T-helper 2 cell (primary cell): ENCODE measurements at places on chromosomes 1 and 21.

GRCh38 chr1:210257698-210258529 is 25.3 kb downstream of the SERTAD4 start:
- no peak for DNase-seq

DNA sequence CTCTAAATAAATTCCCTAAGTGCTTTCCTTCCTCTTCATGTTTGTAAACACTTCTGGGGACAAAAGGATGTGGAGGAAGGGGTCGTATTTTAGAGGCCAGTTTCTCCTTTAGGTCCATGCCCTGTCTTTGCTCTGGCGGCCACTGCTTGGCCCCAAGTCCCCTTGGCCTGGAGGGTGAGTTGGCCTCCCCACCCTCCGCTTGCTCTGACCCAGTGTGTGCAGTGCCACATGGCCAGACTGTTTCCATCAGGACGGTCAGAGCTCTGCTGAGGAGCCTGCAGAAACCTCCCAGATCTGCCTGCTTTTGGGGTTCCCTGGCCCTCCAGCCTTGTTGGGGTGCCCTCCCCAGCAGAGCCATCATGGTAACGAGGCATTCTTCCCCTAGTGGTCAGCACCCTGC is 127.8 kb downstream of the CAMTA1 start:
- no peak for DNase-seq

- no peak for DNase-seq
Measured at GRCh38 chr1:40299366-40300248, 17.5 kb downstream of the COL9A2 start.

DNA sequence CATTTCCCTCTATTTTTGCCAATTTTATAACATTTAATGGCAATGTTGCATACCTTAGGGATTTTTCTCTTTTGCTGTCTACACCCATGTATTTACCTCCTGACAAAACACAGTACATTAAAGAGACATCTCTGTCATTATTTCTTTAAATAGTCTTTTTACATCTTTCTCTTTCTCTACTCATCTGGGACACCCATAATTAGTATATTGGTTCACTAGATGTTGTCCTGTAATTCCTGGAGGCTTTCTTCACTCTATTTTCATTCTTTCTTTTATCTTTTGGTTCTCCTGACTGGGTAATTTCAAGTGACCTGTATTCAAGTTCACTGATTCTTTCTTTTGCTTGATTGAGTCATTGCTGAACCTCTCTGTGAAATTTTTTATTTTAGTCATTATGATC is 74.3 kb downstream of the FCRL5 start:
- DNase-seq: no peak

DNA sequence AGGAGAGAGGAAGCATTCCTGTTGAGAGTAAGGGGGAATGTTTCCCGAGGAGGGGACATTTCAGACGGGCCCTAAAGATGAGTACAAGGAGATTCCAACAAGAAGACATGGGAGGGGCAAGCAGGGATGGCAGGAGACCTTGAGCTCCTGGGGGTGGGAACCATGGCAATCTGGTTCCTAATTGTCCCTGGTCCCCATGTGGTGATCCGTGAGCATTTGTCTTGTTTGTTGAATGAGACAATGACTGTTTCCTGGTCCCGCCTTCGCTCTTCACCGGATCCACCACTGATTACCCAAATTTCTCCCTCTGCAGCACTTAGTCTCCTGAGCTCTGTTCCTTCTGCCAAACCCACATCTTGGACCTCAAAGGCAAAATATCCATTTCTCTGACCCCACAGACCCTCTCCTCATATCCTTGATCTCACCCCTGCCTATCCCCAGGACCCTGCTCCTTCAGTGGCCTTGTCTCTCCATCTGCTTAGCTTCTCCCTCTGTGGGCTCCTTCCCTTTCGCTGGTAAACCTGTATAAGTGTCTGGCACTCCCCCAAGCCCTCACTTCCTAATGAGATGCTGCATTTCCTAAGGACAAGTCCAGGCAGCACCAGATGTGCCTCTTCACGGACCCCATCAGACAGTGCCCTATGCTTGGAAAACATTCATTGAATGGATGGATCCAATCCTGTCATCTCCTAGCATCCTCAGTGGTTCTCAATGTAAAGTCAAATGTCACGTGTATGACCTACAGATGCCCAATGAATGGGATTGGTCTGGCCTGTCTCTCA is 8.3 kb upstream of the CSF1 start:
- no peak for DNase-seq

DNA sequence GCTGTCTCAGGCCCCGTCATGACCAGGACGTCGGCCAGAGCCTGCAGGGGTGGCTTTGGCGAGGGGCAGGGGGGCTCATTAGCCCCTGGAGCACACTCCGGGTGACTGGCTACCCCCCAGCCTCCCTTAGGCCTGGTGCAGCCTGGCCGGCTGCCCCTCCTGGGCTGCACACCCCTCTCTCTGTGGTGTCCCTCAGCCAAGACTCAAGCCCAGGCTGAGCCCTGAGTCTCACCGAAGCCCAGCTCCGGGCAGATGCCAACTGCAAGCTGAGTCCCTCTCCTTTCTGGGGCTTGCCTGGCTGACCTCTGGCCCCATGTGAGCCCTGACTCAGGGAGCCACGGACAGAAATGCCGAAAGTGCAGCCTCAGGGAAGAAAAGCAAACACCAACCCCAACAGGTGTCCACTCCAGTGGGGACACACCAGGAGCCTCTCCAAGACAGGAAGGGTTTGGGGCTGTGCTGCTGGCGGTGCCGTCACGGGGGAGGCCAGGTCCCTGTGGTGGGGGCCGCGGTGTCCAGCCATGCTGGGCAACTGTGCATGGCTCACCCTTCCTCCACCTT is 5.3 kb upstream of the IBA57 start:
- no peak for DNase-seq

DNA sequence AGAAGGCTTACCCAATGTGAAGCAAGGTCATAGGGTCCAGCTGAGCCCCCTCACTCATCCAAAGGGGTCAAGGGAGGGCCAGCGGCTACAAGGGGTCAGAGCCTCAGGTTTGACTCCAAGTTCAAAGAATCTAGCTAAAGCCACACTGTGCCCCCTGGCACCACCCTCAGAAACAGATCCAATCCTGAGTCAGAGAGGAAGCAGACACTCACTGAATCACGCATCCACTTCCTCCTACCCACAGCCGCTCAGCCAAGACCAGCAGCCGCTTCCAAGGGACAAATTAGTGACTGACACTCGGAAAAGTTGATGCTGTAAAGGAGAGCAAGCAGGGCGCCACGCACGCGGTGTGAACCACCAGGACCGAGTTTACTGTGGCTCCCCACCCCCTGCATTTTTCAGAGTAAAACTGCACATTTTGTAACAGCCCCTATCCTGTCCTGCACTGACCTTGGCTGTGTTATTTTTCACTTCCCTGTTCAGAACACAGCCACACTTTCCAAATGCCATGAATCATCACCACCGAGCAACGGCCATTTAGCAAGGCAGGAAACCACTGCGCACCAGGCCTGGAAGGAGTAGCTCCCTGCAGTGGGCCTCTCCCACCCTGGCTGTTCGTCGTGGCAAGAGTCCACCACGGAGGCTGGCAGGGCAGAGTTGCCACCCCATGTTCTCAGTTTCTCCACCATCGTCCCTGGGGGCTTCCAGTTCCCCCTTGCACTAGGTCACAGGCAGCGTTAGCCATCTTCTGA is 147.8 kb downstream of the TOMM20 start:
- peak; percentile 63 for DNase-seq

DNA sequence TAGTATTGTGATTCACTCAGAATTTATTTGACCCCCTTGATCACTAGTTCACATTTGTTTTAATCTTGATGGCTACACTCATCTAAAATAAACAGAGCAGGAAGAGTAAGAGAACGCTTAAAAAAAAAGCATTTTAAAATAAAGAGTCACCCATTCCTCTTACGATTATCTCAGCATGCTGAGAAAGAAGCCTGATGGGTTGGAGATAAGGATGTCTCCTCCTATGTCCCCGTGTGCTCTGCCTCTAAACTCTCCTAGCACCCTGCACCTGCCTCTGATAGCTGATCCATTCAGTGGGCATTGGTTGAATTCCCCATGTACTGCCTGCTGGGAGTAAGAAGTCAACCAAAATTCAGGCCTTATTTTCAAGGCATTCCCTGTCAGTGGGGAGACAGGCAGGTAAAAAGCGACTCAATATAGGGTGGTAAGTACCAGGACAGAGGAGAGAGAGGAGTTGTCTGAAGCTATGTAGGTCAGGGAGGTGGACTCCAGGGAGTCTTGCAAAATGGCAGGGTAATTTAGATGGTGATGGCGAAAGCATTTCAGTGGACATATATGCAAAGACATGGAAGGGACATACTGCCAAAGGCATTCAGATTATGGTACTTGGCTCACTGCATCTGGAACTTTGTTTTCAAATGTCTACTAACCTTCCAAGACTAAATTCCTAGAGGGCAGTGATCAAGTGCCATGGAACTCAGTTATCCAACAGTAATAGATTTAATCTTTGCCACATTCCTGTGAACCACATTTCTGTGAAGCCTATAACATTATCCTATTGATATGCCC is 18.4 kb downstream of the ELAVL4 start:
- DNase-seq: no peak

GRCh38 chr1:27395441-27396195 is 3.2 kb downstream of the GPR3 start:
- peak; percentile 70 for DNase-seq

DNA sequence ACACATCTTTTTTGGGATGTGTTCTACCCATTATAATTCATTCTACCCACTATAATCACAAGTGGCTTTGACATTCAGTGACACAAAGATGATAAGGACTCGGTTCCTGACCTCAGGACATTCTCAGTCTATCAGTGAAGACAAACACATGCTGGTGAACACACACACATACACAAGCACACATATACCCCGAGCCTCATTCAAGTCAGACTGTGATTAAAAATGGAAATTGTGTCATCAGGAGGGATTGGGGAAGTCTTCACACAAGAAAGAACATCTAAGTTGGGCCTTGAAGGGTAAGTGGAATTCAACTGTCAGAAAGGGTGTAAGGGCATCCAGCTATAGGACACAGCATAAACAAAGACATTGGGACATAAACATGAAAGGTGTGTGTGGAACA is 2.6 kb upstream of the LAD1 start:
- DNase-seq: no peak

- DNase-seq: peak; percentile 25
Measured at GRCh38 chr1:169697755-169698154, 13.7 kb downstream of the SELL start.

- no peak for DNase-seq
Measured at GRCh38 chr1:209042413-209042812, 541.1 kb upstream of the CAMK1G start.

- no peak for DNase-seq
Measured at GRCh38 chr1:209430107-209430506, 153.4 kb upstream of the CAMK1G start.

- no peak for DNase-seq
Measured at GRCh38 chr1:43274804-43275180, 5.0 kb downstream of the TMEM125 start.

- no peak for DNase-seq
Measured at GRCh38 chr1:14094611-14095400, 394.8 kb downstream of the PRDM2 start.

DNA sequence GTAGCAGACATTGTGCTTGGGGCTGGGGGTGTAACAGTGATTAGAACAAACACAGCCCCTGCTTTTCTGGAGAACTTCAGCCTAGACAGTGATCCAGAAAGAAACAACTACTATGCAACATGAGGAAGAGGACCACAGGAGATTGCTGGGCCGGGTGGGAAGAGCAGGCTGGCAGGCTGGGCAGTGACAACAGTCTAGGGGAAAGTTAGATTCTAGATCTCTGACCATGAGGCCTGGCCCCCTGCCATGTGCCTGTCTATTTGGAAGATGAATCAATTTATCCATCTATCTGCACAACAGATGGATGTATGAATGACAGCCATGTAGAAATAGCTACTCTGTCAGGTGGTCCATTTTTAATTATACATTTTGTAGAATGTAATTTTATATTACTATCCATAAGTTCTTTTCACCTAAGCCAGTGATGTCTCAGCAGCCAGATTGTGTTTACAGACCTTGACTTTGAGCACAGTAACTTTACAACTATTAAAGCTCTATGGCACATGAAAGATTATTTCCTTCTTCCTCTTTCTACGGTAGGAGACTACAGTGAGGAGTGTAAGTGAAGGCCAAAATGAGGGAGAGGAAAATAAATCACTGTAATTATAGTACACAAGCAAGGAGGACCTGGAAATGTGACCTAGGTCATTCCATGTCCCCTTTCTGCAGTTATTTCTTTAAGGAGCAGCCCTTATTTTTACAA is 15.5 kb downstream of the CLIC6 start:
- DNase-seq: no peak

DNA sequence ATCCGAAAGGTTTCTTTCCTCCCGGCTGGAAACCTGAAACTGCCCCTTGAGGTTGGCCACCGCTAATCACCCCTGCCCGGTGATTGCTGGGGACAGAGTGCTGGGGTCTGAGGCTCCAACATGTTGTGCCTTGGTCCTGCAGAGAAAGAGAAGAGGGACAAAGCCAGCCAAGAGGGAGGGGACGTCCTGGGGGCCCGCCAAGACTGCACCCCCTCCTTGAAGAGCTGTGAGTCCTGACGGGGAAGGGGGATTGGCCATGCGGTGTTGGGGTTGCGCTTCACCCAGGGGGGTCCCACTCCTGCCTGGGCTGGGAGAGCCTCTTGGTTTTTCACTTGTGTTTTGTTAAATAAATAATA is 19.5 kb downstream of the LDLRAP1 start:
- no peak for DNase-seq
